CD8-positive, alpha-beta memory T cell (primary cell): ENCODE measurements at places on chromosomes 1 and 21. TPM values are rescaled to one million over a fixed set of nuclear protein-coding genes. Genes with fewer than 3 reads are reported as not detected.

GRCh38 chr1:152580433-152580832 is at the start of gene LCE3D:
Gene LCE3D, minus strand, starts transcription at chr1:152580516. Its CDS starts 580 bp downstream, at chr1:152579936.
- DNase-seq, result no peak

DNA sequence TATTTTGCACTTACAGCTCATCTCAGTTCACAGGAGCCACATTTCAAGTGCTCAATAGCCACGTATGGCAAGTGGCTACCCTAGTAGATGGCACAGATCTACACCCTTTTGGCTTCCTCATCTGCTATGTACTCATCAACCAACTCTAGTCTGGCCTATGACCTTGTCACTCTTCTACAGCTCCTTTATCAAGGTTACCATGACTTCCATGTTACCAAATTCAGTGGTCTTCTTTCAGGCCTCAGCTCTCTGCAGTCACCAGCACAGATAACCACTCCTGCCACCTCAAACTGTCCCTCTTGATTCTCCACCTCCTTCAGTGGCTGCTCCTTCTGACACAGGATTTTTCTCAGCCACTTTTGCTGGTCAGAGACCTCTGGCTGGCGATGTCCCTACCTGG is 11.7 kb upstream of the USP48 start:
- no peak for DNase-seq

The GNAI3 gene
- 9.8 TPM for total RNA-seq

The FCMR gene
- 75.1 TPM for total RNA-seq

DNA sequence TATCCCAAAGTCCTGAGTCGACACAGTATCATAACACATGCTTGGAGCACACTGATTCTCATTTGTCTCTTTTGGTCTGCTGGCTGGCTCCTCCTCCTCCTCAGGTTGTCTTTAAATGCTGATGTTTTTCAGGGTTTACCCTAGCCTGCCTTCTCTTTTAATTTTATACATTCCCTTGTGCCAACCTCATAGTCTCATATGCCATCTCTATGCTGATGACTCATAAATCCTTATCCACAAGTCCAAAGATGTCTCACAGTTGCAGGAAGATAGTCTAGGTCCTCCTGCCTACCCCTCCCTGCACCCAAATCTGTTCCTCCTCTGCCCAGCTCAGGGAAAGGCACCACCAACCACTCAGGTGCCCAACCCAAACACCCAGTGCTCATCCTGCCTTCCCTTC is 108.3 kb downstream of the SIPA1L2 start:
- DNase-seq, result no peak

- DNase-seq, result no peak
Measured at GRCh38 chr1:199639453-199639852, 388.1 kb upstream of the NR5A2 start.

The TRPM2 gene
- 1.9 TPM for total RNA-seq

The OVAAL gene
- total RNA-seq, result not detected

- DNase-seq, result no peak
Measured at GRCh38 chr1:153253693-153254092, 5.8 kb upstream of the LORICRIN start.

- no peak for DNase-seq
Measured at GRCh38 chr21:38402291-38402690, 96.0 kb downstream of the ERG start.

DNA sequence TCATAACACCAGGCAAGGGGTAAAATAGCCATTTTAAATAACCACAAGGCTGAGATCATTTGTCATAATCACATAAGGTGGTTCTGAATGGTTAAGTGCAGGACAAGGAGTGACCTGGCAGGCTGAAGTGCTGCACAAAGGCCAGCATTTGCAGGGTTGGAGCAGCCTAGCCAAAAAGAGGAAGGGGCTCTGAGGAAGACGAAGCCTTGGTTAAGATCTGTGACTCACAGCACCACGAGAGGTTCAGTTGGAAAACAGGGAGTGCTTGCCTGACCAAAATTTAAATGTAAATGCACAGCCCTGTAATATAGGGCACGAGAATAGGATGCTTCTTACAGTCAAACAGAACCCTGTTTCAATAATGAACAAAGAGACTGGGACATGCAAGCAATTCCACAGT is 12.1 kb downstream of the ATP5PF start:
- DNase-seq, result no peak

- DNase-seq, result no peak
Measured at GRCh38 chr1:35936838-35937237, 5.9 kb downstream of the AGO3 start.

DNA sequence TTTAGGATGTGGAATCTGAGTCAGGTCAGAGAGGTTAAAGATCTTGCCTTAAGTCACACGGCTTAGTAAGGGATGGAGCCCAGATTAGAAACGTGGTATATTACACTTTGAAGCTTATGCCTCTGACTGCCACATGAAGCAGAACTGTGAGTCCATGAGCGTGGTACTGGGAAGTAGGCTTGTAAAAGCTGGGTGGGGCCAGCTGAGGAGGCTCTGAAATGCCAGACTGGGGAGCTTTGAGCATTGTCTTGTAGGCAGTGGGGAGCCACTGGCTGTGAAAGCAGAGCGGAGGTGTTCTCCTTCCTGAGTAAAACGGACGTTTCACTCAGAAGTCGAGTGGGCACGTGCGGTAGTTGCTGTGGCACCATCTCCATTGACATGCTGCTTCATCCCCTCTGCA is 72.6 kb upstream of the USP24 start:
- no peak for DNase-seq

- DNase-seq, result no peak
Measured at GRCh38 chr1:121417325-121417923, 232.6 kb downstream of the SRGAP2C start.

GRCh38 chr1:1282998-1283397 is 2.8 kb downstream of the SCNN1D start:
- no peak for DNase-seq

DNA sequence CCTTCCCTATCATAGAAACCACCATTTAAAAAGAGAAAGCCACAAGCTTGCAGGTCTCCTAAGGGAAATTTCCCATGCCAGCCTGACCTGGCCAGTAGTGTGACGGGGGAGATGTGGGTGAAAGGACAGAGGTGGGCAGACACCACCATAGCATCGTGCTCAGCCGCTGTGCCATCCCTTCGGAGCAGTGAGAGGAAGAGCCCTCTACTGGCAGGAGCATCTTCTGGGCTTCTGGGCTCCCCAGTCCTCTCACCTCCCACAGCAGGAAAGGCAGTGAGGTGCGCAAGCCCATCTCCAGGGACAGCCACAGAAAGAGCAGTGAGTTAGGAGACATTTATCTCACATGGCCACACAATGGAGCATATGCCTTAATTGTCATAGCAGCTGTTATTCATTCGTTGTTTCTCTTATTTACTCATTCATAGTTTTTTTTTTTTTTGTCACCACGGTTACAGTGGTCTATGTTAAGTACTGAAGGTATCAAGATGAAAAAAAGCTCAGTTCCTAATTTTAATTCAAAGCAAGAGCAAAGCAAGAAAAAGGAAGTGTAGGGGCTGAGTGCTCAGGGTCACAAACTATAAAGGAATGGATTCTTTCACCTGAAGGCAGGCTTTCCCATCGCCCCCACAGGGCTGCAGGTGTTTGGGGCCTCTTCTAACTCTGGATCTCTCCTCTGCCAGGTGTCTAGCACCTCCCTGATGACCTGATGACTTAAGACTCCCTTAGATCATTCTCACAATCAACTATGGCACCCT is 48.8 kb upstream of the CAMK1G start:
- no peak for DNase-seq

The OLFML3 gene
- total RNA-seq, result 0.18 TPM

DNA sequence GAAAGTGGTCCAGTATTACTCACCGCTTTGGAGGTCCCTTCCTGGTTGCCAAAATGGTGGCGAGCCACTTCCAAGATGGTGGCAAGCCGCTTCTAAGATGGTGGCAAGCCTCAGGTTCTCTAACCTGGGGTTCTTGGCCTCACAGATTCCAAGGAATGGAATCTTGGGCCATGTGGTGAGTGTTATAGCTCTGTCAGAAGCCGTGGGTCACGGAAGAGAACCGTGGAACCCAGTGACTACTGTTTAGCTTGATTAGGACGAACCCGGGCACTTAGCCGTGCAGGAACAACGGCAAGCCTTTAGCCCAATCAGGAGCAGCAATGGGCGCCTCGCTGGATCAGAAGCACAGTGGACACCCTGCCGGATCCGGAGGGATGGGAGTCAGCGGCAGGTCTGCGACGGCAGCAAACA is 356.2 kb upstream of the TMPRSS15 start:
- no peak for DNase-seq

DNA sequence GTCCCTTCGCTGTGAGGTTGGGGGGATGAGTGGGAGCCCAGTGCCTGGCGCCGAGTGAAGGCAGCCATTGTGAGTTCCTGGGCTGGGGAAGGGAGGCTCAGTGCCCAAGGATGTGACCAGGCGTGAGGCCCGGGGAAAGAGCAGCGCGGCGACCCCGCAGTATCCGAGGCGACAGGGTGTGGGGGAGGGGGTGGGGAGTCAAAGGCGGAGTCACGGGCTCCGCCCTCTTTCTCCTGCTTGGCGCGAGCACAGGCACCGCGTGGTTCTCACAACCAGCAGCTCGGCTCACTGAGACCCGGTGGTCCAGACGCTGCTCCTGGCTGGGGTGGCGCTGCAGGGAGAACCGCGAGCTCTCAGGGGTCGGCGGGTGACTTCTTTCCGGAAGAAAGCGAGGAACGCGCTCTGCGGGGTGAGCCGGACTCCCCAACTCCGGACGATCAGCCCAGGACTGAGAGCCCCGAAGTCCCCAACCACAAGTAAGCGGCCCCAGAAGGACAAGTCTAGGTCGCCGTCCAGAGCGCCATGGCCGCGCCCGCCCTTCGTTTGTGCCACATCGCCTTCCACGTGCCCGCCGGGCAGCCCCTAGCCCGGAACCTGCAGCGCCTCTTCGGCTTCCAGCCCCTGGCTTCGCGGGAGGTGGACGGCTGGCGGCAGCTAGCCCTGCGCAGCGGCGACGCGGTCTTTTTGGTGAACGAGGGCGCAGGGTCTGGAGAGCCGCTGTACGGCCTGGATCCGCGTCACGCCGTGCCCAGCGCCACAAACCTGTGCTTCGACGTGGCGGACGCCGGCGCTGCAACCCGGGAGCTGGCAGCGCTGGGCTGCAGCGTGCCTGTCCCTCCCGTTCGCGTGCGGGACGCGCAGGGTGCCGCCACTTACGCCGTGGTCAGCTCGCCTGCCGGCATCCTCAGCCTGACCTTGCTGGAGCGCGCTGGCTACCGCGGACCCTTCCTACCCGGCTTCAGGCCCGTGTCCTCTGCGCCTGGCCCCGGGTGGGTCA is at the start of gene HPDL:
HPDL (plus strand) TSS at position 269 of the 997 bp plus-strand sequence; CDS start at position 523, 254 bp downstream.
- peak; percentile 28 for DNase-seq

The TAS1R1 gene
- not detected for total RNA-seq

DNA sequence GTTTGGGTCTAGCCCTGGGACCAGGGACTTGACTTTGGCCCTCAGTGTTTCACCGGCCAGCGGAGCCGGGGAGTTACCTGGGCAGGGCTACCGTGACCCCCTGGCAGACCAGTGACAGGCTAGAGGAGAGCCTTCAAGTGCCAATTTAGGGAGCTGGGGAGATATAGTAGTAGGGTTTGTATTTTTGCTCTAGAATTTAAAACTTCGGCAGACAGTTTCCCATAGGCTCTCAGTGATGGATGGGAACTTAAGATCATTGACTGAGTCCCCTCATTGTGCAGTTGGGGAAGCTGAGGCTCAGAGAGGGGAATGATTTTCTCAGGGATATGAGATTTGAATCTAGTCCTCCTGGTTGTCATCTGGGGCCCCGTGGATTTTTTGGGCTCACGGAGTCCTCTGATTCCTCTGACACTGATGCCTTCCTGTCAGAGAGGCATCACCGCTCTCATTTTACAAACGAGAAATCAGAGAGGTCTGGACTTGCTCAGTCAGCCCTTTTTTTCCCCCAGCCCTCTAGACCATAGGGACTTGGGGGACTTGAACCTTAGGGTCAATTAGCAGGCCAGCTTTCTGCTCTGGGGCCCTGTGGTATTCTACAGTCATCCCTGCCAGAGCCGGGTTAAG is 58.3 kb upstream of the ACOT11 start:
- no peak for DNase-seq

The LEFTY2 gene
- total RNA-seq, result not detected

GRCh38 chr1:240092301-240093119 is 827 bp downstream of the FMN2 start:
- DNase-seq, result no peak

DNA sequence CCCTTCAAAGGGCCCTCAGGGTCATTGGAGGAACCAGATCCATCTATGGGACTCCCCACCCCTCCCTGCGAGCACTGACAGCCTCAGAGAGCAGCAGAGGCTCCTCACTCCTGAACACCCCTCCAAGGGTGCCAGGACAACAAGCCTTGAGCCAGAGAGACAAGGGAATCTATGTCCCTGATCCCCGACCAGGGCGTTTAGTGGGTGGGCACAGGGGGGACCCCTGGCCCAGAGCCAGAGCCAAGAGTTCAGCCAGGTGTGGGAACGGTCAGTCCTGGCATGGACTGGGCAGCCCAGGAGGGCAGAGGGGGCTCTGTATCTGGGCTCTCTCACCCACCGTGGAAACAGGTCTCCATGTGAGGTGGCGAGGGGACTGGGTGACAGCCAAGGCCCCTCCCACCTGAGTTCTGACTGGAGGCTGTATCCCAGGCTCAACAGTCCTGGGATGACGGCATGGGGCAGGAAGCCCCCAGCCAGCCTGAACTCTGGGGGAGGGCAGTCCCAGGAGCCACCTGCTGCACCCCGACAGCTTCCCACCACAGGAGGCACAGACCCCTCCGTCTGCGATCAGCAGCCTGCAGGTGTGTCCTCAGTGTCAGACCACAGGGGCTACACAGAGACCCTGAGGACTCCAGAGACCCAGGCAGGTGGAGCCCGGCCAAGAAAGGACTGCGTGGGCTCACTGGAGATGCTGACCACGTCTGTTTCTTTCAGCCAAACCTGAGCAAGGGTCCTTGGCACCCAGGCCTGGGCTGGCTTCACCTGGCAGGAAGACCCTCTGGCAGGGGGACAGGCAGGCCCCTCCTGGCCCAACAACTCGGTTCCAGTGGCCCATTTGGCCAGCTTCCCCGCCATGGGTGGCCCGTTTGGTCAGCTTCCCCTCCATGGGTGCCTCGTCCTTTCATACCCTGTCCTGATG is 11.2 kb upstream of the SRARP start:
- no peak for DNase-seq

GRCh38 chr1:72283022-72283306 is 625 bp upstream of the NEGR1 start:
- DNase-seq, result no peak

The SPRR1B gene
- not detected for total RNA-seq

The FNDC7 gene
- total RNA-seq, result 0.09 TPM

The KRTAP13-2 gene
- total RNA-seq, result not detected

DNA sequence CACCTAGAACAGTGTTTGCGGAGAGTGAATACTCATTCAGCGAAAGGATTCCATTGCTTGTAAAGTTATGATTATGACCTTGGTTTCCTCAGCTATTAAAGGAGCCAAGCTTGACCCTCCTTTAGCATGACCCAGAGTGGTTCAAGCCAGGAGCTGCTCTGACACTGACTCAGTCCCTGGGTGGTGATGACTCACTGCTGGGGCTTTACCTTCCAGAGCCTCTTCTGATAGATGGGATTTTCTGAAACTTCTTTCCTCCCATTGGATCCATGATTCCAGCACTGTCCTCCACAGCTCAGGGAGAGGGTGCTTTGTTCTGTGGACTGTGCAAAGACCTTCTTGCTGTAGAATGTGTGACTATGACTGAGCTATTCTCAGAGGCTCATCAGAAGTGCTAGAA is 77.4 kb downstream of the S1PR1 start:
- DNase-seq, result no peak
